SK-N-SH treated with all-trans-retinoic acid at 6 μM for 48 hours (cell line): ENCODE measurements at places on chromosomes 2 and 18.

DNA sequence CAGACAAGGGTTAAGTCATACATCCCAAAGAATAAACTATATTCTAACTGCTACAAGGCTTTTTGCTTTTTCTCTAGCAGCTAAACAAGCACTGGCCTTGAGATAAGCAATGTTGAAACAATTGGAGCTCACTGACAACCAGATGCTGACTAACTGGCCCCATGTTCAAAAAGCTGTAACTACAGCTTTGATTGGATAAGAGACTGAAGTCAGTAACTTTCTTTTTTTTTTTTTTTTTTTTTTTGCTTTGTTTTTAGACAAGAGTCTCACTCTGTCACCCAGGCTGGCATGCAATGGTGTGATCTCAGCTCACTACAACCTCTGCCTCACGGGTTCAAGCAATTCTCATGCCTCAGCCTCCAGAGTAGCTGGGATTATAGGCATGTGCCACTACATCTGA is 45.4 kb upstream of the TMEM163 start:
- ATAC-seq, result no peak

GRCh38 chr2:7621018-7621814 is 704.0 kb downstream of the RNF144A start:
- ATAC-seq, result no peak

GRCh38 chr2:70061317-70061716 is 26.0 kb upstream of the PCBP1 start:
- ATAC-seq, result no peak

- no peak; the same call in 2 of the 3 replicates for ATAC-seq
Observed at GRCh38 chr18:13868501-13869271, 44.7 kb downstream of the MC5R start.

GRCh38 chr2:196660244-196660643 is 20.7 kb downstream of the CCDC150 start:
- peak; percentile 91 for ATAC-seq

DNA sequence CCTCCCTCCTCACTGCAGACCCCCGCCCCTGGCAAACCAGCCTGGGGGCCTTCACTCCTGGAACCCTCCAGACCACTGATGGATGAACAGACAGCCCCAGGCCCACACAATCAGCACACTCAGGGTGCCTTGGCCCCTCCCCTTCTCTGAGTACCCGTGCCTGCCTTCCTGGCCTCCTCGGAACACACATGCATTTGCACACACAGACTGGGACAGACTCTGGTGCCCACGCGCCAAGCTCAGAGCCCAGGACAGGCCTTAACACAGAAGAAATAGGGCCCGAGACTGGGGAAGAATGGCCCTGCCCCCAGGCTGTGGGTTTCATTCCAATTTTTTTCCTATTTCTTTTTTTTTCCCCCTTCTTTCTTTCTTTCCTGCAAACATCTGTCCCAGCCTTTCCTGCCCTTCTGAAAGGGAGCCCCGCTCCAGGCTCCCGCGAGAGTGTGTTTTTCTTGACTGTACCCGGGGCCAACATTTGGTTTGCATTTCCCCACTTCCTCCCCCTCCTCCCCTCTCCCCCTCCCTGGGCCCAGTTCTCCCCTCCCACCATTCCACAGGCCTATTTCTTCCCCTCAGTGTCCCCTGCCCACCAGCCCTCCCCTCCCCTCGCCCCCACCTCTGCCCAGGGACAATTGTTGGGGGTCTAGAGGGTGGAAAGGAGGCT is 618 bp upstream of the TNS1 start:
- ATAC-seq, result peak; percentile 52

- ATAC-seq, result no peak
Observed at GRCh38 chr2:110910423-110910822, 178.1 kb downstream of the ACOXL start.

DNA sequence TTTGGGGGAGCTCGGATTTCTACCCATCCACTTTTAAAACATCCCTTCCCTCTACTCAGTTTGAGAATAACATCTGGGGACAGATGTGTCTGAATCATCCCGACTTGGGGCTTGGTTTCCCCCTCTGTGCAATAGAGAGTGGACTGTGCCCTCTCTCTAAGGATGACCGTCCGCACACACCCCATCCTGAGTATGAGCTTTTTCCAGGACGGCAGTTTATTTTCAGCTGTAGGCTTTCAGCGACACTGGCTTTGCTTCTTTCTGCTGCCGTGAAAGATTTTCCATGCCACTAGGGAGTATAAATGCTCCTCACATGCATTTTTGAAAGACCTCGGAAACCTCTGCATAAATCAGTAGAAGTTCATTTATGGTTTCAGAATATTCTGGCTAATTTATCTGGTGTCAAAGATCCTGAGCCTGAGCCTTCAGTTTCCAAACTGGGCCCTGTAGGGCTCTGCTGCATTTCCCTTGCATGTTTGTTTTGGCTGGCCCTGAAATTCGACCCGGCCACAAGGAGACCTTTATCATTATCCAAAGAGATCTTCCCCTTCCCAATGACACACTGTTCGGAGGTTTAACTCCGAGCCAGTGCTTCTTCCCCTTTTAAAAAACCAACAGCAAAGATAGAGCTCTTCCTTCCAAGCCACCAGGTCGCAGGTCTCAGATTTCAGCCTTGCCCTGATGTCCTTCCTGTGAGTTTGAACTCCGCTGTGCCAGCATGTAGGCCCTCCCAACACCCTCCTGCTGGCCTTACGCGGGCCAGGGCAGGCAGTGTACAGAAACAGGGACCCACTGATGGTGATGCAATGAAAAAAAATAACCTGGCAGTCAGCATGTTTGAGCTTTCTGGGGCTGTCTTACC is 53.3 kb downstream of the FECH start:
- ATAC-seq, result peak; percentile 47

DNA sequence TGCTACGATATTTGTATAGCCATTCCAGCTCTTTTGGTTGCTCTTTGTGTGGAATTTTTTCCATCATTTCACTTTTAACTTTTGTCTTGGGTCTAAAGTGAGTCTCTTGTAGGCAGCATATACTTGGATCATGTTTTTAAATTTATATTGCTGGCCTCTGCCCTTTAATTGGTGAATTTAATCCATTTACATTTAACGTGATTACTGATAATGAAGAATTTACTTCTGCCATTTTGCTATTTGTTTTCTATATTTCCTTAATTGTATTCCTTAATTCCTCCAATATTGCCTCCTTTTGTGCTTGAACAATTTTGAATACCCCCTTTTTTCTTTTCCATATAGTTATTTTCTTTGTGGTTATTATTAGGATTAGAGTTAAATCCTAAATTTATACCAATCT is 21.0 kb upstream of the ADNP2 start:
- ATAC-seq, result no peak

GRCh38 chr2:43314299-43314927 is 88.0 kb upstream of the ZFP36L2 start:
- ATAC-seq, result no peak

DNA sequence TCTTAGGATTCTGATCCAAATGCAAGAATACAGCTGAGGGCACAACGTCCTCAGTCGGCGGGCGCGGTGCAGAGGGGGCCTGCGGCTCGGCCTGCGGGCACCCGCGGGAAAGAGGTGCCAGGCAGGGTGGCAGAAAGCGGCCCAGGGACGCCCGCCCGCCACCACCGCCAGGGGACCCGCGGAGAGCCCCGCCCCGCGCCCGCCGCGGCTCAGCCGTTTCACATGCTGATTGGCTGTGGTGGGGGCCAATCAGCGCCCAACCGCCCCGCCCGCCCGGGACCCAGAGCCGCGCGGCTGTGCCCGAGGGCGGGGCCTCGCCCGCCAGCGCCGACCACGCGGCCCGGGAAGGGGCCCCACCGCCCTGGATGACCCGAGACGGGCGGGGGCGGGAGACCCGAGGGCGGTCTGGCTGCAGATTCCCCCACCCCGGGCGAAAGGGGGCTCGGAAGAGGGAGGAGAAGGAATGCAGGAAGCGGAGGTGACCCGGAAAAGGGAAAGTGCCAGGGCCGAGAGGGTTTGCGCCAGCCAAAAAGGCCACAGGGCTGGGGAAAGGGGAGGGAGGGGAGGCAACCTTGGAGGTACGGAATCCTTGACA is 8.0 kb downstream of the IRS1 start:
- peak; percentile 90 for ATAC-seq

DNA sequence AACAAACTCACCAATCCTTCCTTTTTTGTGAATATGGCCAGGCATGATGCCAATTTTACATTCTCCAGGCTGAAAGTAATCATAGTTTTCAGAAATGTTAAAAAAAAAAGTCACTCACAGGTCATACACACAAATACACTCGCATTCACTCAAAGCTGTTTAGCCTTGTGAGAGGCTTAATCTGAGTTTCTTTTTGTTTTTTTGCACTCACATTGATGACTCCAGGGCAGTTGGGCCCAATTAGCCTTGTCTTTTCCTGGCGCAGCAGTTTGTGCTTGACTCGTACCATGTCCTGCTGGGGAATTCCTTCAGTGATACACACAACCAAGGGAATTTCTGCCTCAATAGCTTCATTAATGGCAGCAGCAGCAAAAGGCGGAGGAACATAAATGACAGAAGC is 18.0 kb downstream of the SUCLG1 start:
- ATAC-seq, result no peak

DNA sequence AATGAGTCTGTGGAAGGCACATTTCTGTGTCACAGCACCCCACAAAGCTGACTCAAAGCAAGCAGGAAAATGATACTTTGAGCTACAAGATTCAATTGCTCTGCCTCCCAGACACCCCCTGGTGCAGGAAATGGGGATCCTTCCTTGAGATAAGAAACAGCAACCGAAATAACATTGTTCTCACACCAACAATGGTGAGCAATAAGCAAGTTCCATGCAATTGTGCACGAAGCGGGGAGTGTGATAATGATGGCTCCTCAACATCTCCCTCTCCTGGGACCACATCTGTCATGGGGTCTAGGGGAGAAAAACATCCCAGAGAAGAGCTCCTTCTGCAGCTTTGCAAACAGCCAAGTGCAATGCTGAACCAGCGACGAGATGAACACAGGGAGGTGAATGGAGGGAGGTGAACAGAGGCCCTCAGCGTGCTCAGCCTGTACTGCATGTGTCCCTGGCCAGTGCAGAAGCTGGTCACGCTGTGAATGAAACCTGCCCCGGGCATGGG is 67.7 kb downstream of the PDCL3 start:
- ATAC-seq, result no peak

- ATAC-seq, result no peak
Observed at GRCh38 chr2:219918254-219918653, 290.8 kb downstream of the SLC4A3 start.

GRCh38 chr2:15814403-15814802 is 125.9 kb upstream of the MYCN start:
- ATAC-seq, result no peak

GRCh38 chr18:75023473-75023872 is 185.5 kb downstream of the PTGR3 start:
- no peak for ATAC-seq

DNA sequence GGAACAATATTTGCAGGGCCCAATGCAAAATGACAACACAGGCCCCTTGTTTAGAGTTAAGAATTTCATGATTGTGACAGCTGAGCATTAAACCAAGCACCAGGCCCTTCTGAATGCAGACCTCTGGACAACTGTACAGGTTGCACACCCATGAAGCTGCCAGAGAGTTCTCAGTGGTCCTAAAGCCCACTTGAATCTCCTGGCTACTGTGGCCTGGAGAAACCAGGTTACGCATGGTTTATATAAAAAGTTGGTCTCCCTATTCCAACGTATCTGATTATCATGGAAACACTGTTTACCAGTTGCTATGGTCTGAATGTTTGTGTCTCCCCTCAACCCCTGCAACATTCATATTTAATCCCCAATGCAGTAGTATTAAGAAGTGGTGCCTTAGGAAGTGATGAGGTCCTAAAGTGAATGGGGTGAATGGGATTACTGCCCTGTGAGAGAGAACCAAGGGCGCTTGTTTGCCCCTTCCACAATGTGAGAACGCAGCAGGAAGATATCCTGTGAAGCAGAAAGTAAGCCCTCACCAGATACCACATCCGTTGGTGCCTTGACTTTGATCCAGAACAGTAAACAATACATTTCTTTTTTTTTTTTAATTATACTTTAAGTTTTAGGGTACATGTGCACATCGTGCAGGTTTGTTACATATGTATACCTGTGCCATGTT is 48.0 kb upstream of the ANXA4 start:
- ATAC-seq, result no peak

DNA sequence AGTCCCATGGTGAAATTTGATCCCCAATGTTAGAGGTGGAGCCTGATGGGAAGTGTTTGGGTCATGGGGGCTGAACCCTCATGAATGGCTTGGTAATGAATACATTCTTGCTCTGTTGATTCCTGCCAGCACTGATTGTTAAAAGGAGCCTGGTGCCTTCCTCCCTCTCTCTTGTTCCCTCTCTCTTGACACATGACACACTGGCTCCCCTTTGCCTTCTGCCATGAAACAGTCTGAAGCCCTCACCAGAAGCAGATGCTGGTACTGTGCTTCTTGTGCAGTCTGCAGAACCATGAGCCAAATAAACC is 30.6 kb upstream of the EPC2 start:
- no peak; the same call in 2 of the 3 replicates for ATAC-seq

DNA sequence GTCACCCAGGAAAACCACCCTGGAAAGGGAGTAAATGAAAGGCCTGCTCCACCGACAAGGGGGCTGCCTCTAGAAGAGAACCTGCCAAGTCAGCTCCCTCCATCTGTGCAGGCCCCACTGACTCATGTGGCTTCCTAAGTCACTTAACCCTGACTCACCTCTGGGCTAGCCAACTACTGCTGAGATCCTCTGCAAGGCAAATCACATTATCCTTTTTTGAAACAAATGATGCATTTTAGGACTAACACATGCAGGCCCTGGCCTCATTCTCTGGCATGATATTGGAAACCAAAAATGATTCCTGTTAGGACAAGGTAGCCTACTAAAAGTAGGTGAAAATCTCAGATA is 474.6 kb downstream of the EPHA4 start:
- ATAC-seq, result peak; percentile 93

DNA sequence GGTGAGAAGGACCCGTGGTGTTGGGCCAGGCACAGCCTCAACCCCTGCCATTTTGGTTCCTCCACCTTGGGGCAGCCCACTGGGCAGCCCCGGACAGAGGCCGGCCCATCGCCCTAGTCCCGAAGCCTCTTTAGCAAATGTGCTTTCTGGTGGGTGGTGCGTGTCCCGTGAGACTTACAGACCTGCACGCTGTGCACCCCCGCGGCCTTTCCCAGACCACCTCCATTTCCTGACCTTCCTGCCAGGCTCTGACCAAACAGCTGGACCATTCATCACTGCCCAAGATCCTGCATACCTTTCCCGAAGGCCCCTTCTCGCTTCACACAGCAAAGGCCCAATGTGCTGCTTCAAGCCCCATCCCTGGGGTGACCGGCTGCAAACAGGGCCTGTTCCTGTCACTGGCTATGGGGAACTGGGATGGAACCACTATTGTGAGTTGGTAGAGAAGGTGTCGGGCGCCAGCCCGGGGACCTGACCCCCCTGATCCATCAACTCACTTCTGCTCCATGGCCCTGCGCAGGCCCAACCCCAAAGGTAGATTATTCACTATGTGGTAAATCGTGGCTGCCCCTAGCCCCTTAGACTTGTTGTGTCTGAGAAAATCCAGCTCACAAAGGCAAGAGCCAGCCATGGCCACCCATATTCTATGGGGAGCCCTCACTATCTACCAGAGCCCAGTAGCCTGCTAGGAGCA is 341.0 kb downstream of the EIPR1 start:
- no peak for ATAC-seq

GRCh38 chr2:47869859-47870595 is 36.3 kb downstream of the FBXO11 start:
- no peak for ATAC-seq
